ENCODE measurements at places on chromosomes 3 and 15.
A peak's percentile ranks its signal among the peaks of the same experiment; 100 is the strongest.

- DNase-seq = no peak
Measured at GRCh38 chr3:20490996-20491395, 305.0 kb upstream of the SGO1 start.

DNA sequence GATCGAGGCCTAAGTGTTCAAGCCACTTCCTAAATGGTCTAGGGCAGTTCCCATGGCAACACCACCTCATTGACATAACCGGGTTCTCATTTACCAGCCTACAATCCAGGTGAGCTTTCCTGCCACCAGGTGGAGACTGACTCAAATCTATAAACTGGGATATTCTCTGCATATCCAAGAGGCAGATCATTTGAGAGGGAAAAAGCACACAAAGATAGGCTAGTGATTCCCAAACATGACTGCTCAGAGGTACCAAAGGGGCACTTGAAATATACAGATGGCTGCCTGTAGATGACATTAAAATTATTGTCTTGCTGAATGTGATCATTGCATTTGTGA, 141.3 kb upstream of the PROK2 start:
- peak; percentile 69 for DNase-seq

DNA sequence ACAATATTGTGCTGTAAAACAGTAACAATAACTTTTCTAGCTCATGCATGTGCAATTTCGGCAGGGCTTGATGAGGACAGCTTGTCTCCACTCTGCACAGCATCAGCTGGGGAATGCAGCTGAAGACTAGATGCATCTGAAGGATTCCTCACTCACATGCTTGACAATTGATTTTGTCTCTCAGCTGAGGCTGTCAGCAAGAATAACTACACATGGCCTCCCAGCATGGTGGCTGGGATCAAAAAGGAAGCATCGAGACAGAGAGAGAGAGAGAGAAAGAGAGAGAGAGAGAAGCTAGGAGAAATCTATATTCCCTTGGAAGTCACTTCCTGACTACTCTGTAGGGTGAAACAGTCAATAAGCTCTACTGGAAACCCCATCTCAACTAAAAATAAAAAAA, 487.1 kb downstream of the PLOD2 start:
- DNase-seq = no peak

GRCh38 chr3:151165226-151165625, 37.8 kb downstream of the GPR171 start:
- no peak for DNase-seq

GRCh38 chr3:195147649-195148080, 123.3 kb downstream of the XXYLT1 start:
- DNase-seq = no peak

- no peak for DNase-seq
Measured at GRCh38 chr3:56997675-56998074, 62.8 kb upstream of the SPATA12 start.

DNA sequence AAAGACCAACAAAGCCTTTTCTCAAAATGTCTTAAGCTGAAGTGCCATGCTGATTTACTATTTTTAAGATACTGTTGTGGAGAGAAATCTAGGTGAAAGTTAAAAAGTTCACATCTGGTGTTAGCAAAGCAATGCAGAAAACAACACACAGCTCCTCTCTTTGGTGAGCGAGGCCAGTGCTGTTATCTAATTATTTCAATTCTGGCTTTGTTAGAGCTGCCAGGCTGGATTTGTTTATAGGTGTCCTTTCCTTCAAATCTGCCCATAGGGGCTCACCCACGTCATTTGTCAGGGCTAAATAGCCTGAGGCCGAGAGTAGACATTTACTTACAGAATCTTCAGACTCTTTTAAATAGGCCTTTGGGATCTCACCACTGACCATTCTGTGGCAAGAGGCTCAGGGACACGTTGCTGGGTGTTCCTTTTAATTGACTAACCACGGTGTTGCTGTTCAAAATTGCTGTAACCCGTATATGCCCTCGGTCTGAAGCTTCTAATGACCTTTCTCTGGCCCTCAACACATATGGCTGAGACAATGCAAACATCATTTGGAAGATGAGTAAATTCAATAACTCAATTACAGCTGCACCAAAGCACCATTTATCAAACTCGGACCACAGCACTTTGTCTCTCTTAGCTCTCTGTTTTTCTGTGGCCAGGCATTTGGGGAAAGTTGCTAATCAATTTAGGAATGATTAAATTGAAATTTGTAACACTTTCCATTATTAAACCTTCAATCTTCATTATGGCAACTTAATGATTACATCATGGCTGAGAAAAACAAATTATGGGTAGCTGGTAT, 152.6 kb downstream of the PDZRN3 start:
- no peak for DNase-seq

DNA sequence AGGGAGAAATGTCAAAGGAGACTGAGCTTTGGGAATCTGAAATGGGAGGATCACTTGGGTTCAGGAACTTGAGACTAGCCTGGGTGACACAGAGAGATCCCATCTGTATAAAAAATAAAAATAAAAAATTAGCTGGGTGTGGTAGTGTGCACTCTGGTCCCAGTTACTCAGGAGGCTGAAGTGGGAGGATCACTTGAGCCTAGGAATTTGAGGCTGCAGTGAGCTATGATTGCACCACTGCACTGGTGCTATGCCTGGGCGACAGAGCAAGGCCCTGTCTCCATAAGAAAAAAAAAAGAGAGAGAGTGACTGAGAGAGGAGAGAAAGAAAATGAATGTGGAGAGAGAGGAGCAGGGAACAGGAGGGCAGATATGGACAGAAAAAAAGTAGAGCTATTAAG, 72.8 kb downstream of the SENP2 start:
- DNase-seq = no peak

GRCh38 chr15:32676169-32676568, 34.7 kb downstream of the SCG5 start:
- peak; percentile 22 for DNase-seq

DNA sequence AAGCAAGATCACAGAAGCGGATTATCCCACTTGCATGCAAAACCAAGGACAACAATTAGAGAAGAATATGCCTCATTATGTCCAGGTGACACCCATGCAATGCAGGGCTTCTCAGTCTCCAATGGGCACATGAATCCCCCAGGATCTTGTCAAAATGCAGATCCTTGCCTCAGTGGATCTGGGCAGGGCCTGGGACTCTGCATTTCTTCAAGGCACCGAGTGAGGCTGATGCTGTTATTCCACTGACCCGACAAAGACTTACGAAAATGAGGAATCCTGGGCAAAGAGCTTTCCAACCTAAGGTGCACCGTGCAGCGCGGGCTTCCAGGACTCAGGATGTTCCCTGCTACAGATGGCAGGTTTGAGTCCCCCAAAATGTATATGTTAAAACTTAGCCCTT, 99.2 kb downstream of the ATP10A start:
- no peak for DNase-seq

GRCh38 chr3:37510755-37511154, 336.4 kb upstream of the LRRFIP2 start:
- no peak for DNase-seq

DNA sequence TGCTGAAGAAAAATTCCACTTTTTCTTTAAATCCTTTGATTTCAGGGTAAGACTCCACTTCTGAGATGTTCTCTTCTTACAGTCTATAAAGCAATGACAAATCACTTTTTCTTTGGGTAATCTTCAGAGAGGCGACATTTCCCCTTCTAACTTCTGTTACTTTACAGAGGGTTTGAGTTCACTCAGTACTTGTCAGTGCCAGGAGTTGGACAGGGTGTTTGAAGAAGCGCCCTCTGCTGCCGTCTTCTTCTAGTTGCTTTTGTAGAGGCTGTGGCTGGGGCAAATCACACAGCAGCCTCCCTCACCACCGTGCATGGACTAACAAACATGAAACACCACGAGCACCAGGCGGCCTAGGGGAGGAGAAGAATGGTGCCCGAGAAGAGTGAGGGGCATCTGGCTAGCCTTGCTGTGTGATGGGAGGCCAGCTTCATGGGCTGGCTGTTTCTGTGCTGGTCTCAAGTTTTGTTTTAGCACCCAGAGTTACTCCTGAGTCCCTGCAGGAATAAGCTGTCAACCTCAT, at the start of gene CD80:
Gene CD80 (minus strand): TSS at position 174 of the 523 bp plus-strand sequence. CDS start 1,886 bp downstream, outside the sequence.
- no peak for DNase-seq

GRCh38 chr15:94535298-94536048, 304.1 kb downstream of the MCTP2 start:
- DNase-seq = no peak

GRCh38 chr3:155232605-155233004, 60.9 kb downstream of the STRIT1 start:
- no peak for DNase-seq

DNA sequence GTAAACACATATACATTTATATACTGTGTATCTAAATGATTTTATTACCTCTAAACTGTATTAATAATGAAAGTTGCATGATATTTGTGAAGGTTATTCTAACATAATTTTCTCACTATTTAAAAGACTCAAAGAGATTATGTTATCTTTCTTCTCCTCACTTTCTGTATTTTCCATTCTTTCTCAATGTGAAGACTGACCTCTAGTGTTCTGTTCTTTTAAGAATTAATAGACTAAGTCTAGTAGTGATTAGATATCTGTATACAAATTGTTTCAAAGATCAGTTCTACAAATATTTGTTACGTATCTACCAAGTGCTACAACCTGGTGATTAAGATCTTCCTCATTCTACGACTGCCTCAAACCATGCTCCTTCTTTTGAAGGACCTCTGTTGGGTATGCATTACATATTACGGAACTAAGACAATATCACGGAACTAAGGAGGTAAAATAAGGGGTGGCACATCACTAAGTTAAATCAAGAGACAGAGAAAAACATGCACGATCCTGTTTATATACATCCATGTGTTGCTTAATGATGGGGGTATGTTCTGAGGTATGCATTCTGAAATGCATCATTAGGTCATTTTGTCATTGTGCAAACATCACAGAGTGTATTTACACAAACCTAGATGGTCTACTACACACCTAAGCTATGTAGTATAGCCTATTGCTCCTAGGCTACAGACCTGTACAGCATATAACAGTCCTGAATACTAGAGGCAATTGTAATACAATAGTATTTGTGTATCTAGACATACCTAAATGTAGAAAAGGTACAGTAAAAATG, 161.5 kb upstream of the KBTBD8 start:
- DNase-seq = no peak

- peak; percentile 49 for DNase-seq
Measured at GRCh38 chr15:67968966-67969365, 85.1 kb upstream of the PIAS1 start.

DNA sequence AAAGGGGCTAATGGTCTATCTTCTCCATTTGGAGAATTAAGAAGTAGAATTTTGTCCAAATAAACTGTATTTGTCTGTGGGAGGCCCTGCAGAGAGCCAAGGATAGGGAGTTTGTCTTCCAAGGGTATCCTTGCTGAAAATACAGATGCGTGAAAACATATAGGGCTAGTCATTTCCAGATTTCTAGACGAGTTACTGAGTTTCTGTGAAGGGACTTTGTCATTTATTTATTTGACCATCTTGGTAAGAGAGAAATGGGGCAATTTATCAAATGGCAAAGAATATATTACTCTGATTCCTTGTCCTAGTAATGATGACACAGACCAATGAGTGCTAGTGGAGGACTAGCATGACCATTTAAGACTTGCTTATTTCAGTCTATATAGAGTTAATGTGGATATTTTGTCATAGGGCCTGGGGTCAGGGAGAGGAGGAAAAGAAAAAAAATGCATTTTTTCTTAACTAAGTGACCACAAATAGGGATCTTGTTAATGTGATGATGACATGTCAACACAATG, 376.6 kb upstream of the ONECUT1 start:
- DNase-seq = no peak

GRCh38 chr3:194112120-194113106, 23.5 kb upstream of the HES1 start:
- DNase-seq = no peak

GRCh38 chr3:122538956-122539490, 24.3 kb upstream of the KPNA1 start:
- no peak for DNase-seq

DNA sequence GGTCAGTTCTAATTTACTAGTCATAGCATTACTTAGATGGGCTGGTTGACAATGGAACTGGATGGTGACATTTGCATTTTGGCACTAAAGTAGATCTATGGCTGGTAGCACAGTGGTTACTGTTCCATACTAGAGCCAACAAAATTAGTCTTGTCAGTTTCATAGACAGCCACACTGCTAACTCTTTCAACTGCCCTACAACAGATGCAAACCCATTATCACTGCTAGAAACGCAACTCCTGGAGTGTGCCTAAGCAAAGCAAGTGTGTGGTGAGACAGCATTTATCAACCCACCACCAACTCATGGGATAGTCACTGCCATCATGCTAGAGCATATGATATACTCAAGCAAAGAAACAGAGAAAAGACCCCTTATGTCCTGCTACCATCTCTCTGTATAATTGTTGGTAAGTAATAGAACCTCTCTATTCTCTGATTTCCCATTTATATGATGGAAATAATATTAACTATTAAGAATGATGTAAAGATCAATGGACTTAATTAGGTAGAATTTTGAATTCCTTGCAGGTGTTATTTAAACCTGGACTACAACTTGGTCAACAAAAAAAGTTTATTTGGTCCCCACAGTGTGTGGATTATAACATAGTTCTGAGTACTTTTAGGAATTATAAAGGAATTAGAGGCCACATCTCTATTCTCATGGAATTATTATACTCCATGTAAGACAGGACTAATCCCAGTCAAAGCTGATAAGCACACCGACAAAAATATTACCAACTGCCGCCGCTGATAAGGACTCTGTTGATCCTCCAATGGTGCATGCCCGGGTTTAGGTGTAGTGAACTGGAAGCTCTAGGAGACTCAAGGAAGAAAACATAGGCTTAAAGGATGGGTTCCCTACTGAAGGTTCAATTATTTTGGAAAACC, 19.9 kb upstream of the ABHD5 start:
- DNase-seq = no peak

DNA sequence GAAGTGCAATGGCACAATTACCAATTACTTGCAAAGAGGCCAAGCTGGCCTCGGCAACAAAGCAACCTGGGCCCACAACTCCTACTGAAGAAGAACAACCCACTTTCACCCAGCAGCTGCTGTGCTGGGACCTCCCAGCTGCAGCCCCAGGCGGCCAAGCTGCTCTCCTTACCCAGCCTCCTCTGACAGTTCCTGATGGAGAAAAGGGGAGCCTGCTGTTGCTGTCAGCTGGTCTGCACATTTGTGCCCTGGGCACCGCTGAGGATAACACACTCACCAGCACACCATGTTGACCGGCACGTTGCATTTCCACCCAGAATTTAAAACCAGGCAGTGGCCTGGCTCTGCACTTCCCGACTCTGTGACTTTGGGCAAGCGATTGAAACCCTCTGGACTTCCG, 33.6 kb downstream of the SSUH2 start:
- no peak for DNase-seq

Data from NCI-H1417 (cell line).